Progenitor cell of endocrine pancreas (in vitro differentiated cells): ENCODE measurements at places on chromosomes 12 and 14. TPM values are rescaled to one million over a fixed set of nuclear protein-coding genes. Genes with fewer than 3 reads are reported as not detected.

DNA sequence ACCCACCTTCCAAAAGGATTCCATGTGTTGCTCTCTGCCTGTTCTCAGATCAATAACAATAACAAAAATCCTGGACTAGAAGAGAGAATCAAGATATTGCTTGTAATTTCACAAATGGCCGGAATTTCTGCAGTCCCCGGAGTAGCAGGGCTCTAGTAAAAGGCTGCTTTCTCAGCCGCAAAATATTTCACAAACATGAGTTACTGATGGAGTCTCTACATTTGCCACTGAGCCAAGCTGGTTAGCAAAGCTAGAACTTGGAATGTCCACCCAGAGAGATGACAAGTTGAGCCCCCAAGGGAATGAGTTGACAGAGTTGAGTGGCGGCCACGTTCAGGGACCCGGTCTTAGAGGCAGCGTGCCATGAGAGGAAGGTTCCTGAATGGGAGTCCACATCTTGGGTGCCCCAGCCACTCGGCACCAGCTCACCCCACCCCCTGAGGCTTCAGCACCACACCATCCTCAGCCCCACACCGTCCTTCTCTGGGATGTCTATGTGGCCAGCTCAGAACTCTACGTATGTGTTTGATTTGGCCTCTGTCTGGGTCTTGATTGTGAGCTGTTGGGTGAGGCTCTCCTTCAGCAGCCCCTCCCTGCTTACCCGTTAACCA is 15.9 kb downstream of the FBLN5 start:
- DNase-seq: no peak

DNA sequence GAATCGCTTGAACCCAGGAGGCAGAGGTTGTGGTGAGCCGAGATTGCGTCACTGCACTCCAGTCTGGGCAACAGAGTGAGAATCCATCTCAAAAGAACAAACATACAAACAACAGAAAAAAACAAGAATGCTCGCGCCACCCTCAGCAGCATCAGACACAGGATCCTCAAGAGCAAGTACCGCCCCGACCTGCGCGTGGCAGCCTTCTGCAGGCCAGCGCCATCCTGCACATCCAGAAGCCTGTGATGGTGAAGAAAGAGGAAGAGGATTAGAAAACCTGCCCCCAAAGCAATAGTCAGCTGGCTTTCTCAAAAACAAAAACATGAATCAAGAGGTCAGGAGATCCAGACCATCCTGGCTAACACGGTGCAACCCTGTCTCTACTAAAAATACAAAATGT is 30.0 kb upstream of the EID3 start:
- DNase-seq: no peak

DNA sequence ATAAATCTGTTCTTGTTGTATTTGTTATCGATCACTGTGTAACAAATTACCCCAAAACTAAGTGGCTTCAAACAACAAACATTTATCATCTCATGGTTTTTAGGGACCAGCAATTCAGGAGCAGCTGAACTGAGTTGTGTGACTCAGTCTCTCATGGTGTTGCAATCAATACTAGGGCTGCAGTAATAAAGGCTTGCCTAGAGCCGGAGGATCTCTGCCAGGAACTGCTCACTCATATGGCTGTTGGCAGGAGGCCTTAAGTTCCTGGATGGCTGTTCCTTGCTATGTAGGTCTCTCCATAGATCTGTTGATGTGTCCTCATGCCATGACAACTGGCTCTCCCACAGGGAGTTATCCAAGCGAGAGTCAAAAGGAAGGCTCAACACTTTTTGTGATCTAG is 3.8 kb upstream of the PSMC6 start:
- DNase-seq: no peak

- DNase-seq: no peak
Measured at GRCh38 chr12:110563702-110564470, 19.2 kb downstream of the PPTC7 start.

Gene NFE2
- 17.2 and 17.9 TPM in 2 replicates for total RNA-seq

- no peak for DNase-seq
Measured at GRCh38 chr14:98599082-98599481, 672.9 kb downstream of the BCL11B start.

- DNase-seq: no peak
Measured at GRCh38 chr14:72631401-72631800, 262.5 kb downstream of the DPF3 start.

- DNase-seq: no peak
Measured at GRCh38 chr14:93645200-93645599, 143.1 kb downstream of the PRIMA1 start.

DNA sequence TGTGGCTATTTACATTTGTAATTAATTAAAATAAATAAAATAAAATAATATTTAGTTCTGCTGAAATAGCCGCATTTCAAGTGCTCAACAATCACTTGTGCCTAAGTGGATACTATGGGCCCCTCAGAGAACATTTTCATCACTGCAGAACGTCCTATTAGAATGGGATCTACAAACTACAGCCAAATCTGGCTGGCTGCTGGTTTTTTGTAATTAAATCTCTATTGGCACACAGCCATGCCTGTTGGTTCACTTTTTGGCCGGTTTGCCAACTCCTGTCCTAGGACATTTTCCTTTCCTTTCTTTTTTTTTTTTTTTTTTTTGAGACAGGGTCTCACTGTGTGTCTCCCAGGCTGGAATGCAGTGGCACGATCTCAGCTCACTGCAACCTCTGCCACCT is 9.8 kb downstream of the CCDC63 start:
- no peak for DNase-seq

DNA sequence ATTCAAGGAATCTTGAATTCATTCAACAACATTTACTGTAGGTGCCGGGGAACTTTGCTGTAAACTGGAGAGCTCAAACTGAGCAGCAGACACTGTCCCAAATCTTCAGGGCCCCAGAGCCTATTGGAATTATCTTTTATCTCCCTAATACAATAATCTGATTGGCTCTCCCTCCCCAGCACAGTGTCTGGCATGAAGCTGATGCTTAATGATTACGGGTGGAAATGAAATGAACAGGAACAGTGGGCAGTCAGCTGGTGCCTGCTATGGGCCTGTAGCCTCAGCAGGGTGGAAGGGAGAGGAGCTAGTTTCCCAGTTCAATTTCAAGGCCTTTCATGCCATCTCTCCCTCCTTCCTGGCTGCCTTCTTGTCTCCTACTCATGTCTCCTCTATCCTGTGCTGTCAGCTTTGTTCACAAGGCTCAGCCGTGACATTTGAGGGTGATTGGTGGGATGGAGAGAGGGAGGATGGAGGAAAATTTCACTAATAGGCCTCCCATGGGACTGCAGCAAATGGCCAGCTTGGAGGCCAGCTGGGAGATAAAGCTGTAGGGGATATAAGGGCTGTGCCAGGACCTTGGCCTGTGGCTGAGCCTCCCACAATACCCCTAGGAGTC is 4.3 kb upstream of the RAPGEF3 start:
- no peak for DNase-seq

DNA sequence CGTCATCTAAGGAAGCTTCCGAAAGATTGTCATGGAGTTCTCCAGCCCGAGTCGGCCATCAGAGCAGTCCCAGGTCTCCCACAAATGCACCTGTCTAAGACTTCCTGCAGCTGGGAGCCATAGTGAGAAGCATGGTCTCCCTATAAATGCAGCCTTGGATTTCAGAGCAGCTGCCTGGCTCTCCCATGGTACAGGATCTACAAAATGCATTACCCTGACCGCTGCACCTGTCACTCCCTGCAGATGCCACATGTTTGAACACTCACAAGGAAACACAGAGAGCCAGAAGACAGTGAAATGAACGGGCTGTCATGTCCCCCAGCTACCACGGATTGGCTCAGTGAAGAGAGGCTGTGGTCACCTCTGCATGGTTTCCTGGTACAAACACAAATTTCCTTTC is 702.7 kb downstream of the MED13L start:
- no peak for DNase-seq

DNA sequence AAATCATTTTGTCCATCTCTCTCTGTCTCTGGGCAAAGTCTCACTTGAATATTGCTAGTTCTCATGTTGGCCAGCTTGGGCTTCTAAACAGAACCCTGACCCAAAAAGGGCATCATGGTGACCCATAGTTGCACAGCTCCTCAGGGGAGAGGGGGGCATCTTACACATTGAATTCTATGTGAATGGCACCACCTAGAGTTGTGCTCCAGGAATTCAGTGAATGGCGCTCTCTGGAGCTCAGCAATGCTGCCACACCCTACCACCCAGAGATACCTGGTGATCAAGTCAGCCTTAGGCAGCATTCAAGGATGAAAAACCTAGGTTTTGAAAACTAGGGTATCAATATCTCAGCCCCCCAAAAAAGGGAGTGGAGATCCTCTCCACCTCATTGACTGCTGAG is 50.6 kb downstream of the SMUG1 start:
- DNase-seq: no peak

DNA sequence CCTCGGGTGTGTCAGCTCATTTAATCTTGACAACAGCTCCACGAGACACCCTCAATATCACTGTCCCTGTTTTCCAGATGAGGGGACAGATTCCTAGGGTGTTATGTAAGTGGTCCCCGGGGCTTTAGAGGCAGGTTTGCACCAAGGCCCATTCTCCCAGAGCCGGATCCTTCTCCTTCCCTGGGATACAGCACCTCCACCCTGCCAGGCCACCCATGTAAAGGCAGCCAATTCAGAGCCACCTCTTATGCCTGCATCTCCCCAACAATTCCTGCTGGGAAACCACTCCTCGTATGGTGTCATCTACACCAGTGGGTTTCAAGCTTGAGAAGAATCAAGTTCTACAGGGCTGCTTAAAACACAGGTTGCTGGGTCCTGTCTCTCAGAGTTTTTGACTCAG is 4.1 kb upstream of the CYP46A1 start:
- no peak for DNase-seq
